ENCODE measurements at places on chromosomes 1 and 21. TPM values are rescaled to one million over a fixed set of nuclear protein-coding genes. Genes with fewer than 3 reads are reported as not detected.

Gene OR2T5
- polyA plus RNA-seq, result not detected

Gene TINAGL1
- polyA plus RNA-seq, result not detected

Gene OR10J1
- not detected for polyA plus RNA-seq

Gene CHD5
- polyA plus RNA-seq, result 0.26 TPM

Gene LYPD8
- 1.5 TPM for polyA plus RNA-seq

Gene AMPD1
- not detected for polyA plus RNA-seq

Gene GJB3
- not detected for polyA plus RNA-seq

Gene DNAI4
- 1.9 TPM for polyA plus RNA-seq

Gene MAP1LC3C
- 0.20 TPM for polyA plus RNA-seq

Gene TAS1R1
- polyA plus RNA-seq, result not detected

Data from SK-N-SH (cell line).